ENCODE measurements at places on chromosomes 16 and 17.
A peak's percentile ranks its signal among the peaks of the same experiment; 100 is the strongest.

DNA sequence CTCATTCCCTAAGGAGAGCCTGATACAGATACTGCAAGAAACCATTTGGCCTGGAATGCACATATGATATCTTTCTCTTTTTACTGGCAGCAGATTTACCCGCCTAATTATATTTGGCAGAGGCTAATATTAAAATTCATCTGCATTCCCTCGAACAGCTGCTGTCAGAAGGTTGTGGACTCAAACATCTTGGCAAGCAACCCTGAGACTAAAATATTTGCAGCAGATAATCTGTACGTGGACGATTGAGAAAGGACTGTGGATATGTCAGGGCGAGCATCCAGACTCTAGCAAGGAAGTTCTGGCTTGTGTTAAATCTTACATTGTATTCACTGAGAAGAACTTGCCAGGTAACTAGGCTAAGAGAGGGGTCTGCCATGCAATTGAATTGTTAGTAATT lies 65.2 kb downstream of the SNX20 start:
- no peak for DNase-seq

DNA sequence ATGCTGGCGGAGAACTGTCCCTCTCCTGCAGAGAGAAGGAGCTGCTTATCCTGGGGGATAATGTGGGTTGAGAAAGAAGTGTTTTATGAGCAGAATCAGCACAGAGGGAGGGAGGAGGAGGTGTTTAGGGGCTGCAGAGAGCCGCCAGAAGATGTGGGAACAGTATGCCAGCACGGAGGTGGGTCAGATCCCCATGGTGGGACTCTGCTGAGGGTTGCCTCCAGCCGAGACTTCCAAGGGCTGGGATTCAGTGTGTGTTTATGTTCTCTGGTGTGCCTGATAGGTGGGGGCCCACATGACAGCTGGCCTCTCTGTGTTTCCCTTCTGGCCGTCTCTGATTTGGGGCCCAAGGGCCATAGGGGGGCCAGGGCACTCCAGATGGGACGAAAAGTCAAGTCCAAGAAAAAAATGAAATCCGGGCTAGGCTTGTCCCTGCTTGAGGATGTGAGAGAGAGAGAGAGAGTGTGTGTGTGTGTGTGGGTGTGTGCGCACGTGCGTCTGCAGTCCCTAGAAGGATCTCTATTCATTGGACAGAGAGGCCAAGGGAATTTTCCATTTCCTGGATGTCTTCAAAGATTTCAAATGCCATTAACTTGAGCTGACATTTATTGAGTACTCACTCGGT lies 21.6 kb downstream of the PRKCB start:
- DNase-seq: no peak

- peak; percentile 25 for DNase-seq
These were observed 197.6 kb downstream of the XYLT1 start for GRCh38 chr16:17273142-17273561.

GRCh38 chr17:82120148-82120547 lies 22.1 kb upstream of the FASN start:
- no peak for DNase-seq

DNA sequence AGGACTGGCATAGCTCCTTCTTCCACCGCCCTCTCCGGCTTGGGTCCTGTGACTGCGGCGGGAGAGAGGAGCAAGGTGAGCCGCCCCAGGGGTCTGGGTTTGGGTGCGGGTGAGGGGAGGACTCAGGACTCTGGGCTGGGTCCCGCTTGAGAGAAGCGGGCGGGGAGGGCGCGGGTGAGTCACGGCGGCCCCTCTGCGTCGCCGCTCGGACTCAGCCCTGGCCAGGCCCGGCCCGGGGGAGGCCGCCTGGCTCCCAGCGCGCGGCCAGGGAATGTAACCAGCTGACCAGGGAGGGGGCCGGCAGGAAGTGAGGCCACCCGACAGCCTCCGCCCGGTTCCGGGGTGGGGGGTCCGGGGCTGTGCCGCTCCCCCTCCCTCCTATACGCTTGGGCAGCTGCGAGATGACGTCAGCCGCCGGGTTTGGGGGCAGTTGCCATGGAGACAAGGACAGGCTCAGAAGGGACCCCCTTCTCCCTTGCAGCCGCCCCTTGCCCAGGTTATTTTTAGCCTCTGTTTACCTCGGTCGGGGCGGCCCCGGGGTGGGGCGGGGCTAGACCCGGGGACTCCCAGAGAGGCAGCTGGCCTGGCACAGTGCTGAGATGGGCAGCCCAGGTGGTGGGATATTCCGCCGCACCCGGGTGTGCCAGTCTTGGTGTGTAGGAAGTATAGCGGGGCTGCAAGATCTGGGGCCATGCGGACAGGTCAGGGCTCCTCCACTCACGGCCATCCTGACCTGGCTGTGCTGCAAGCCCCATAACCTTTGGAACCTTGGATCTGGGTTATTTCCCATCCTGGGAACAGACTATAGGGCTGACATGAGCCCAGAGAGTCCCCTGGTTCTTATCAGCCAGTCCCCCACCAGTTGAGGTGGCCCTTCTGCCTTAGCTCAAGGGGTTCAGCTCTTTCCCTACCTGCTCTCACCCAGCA lies 1.6 kb downstream of the RIPOR1 start:
- no peak for DNase-seq

- DNase-seq: no peak
These were observed 10.8 kb downstream of the NMRAL1 start for GRCh38 chr16:4463522-4464163.

- DNase-seq: no peak
These were observed 2.5 kb upstream of the ARHGAP23 start for GRCh38 chr17:38425744-38426143.

DNA sequence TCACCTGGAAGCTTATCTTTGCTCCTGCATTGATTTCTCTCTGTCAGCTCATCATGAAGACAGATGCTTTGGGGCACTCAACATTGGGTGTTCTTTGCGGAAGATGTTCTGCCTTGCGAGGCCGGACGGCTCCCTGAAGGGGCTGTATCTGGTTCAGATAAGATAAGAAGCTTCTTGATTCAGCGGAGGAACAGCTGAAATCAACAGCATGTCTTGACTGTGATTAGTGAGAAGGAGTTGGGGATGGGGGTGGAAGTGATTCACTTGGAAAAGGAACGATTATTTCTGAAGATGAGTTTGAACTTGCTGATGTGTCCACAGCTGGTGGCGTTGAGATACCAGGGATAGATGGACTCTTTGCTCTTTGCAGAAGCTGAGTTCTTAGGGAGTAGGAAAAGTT lies 126.9 kb upstream of the WSCD1 start:
- no peak for DNase-seq

DNA sequence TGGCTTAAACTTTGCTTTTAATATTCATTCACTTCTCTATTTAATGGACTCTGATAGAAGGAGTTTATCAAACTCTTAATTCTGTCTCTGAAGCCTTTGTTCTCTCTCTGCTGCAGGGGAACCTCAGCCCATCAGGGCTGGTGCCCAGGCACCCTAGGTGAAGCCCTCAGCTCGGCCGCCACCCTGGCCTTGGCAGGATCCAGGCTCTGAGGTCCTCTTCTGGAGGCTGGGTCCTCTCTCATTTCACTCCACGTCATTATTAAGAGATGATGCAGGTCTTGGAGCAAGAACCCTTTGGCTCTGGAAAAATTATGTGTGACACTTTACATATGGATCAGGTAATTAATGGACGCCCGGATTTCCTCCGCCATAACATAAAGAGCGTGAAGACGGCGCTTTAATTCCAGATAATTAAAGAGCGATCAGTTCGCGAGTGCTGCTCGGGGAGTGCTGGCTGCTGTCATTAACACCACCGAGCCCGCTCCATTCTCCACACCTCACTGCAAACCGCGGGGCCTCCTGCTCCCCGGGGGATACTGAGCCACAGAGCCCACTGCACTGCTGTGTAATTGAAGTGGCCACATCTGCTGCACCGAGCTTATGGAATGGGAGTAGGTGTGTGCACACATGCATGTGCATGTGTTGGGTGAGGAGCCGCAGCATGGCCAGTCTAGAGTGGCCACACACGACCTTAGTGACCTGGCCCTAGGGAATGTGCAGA lies 259.4 kb upstream of the TNRC6C start:
- no peak for DNase-seq

GRCh38 chr16:64133366-64133765 lies 988.5 kb downstream of the CDH11 start:
- no peak for DNase-seq

DNA sequence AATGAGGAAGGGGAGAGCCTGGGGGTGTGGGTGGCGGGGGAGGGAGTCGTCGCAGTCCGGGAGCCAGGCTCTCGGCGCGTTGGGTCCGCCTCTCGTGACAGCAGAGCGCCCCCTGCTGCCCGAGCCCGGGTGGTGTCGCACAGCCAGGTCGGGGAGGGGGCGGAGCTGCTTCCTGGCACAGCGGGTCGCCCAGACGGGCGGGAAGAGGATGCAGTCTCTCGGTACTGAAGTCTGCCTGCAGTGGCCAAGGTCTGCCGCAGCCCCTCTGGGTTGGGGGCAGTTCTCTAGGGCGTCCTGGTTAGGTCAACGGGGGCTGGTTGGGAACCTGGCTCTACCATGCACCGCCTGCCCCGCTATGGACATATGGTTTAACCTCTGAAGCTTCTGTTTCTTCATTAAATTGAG lies 38.2 kb upstream of the CCDC182 start:
- DNase-seq: peak; percentile 65

DNA sequence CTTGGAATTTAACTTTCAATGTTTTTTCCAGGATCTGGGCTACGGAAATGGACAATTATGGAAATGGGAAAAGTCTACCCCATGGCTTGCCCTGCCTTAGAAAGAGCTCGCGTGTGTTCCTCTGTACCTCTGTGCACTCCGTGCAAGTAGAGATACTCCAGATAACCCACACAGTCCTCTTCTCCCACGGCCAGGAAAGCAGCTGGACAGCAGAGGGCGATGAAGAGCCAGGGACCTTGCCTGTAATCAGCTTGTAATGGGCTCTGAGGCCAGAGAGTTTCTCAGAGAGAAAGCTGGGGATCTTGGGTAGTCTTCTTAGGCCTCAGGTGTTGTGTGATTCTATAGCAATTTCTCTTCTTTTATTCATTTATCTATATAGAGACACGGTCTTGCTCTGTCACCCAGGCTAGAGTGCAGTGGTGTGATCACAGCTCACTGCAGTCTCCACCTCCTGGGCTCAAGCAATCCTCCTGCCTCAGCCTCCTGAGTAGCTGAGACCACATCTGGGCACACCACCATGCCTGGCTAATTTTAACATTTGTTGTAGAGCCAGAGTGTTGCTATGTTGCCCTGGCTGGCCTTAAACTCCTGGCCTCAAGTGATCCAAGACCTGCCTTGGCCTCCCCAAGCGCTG lies 2.4 kb upstream of the SOCS7 start:
- peak; percentile 66 for DNase-seq

DNA sequence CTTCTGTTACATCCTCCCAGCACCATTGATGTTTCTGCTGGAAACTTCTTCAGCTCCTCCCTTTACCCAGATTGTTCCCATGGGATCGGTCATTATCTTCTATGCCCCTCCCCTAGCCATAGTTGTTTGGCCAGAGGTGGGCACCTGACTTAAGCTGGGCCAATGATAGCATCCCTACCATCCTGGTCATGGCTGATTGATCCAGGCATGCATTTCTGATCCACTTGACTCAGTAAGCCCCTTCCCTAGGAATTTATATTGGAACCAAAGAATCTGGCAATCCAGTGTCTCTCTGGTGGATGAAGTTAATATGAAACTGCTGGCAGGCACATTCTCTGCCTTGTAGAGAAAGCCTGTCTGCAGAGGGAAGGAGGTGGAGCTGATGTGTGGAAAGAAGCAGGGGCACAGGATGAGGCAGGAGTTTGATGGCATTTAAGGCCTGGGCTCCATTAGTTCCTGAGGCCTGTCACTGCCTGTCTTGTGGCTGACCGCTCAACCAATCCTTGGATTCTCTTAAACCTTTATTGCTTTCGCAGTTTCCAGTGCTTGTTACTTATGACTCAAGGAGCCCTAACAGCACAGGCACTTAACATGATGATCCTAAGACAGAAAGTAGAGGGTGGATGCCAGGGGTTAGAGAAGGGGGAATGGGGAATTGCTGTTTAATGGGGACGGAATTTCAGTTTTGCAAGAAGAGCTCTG lies 152.4 kb downstream of the ABCC12 start:
- DNase-seq: no peak

- no peak for DNase-seq
These were observed 135.6 kb downstream of the GAS7 start for GRCh38 chr17:10062691-10063385.

All from stimulated activated CD8-positive, alpha-beta memory T cell treated with anti-CD3 and anti-CD28 coated beads, Interleukin-15, amount 100 ng/mL, for 48 hours (primary cell).